A172 (cell line): ENCODE measurements at places on chromosomes 2 and 18. TPM values are rescaled to one million over a fixed set of nuclear protein-coding genes. Genes with fewer than 3 reads are reported as not detected.

DNA sequence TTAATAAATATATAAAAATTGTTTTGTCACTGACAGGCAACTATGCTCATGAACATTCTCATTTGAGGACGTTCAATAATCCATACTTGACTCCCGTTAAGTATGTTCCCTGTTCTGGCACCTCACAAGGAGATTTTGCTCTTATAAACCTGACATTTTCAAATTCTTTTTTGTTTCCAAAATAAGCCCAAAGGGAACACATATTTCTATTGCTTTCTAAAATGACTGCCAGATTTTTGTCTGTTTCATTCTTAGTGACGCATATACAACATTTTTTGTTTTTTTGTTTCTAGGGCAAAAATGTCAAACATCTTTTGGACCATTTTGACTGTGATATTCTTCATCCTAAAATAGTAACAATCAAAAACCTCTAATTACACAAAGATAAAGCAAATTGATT lies 50.5 kb downstream of the CYTIP start:
- no peak for DNase-seq

The EN1 gene
- 1.0 and 2.0 TPM in 2 replicates for total RNA-seq

The KCNE4 gene
- total RNA-seq = 0.17 TPM in 1 of 2 replicates, not detected in the other

The MERTK gene
- total RNA-seq = 0.10 and 0.62 TPM in 2 replicates

GRCh38 chr2:218275371-218276072 lies 5.2 kb downstream of the PNKD start:
- DNase-seq = no peak

- no peak for DNase-seq
Observed at GRCh38 chr2:43737855-43738254, 36.0 kb upstream of the DYNC2LI1 start.

DNA sequence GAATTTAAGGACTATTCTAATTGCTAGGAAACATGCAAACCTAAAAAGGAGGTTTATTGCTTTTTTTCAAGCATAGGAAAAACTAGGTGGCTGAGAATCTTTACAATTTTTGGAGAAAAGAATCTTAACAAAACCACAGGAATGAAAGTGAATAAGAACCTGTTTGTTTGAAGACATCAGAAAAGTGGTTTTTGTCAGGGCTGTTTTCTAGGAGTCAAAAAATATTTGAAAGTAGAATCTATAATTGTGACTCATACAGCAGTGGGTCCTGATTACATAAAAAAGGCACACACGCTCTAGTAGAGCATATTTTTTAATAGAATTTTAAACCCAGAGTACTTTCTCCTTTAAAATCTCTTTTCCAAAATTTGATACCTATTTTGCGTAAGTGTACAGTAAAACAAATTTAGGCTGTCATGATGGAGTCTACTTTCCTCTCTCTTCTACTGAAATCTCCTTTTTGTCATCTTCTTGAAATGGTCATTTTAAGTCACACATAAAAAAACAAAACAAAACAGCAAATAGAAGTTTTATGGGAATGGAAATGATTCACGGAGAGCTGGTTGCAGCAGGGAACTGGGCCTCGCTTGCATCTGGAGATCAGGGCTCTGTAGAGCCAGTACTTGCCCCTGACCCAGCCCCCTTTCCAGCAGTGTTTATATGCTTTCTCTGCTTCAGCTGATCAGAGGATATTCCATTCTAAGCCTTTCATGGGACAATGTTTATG lies 59.1 kb upstream of the PELI1 start:
- DNase-seq = peak; percentile 13

DNA sequence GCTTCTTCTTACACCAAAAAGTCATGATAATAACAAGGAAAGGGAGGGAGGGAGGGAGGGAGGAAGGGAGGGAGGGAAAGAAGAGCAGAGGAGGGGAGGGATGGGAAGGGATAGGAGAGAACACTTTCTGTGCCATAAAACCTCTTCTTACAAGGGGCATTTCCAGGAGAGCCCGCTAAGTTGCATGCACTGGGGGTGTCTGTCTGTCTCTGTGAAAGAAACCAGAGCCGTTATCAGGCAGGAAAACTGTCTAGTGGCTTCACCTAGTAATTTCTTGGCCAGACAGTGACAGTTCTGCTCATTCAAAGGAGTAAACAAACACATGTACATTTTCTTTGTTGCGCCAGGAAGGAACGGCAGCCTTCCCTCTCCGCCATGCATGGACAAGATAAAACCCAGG lies 45.8 kb downstream of the AQP12A start:
- DNase-seq = no peak

- peak; percentile 45 for DNase-seq
Observed at GRCh38 chr2:74845991-74846390, 12.1 kb downstream of the HK2 start.

The UCN gene
- total RNA-seq = 4.1 and 5.0 TPM in 2 replicates

The LIMS2 gene
- total RNA-seq = 6.2 and 13.8 TPM in 2 replicates

The SIGLEC15 gene
- 0.07 and 0.12 TPM in 2 replicates for total RNA-seq

GRCh38 chr2:71692621-71693277 lies 239.4 kb downstream of the DYSF start:
- no peak for DNase-seq

The PTPRM gene
- 19.0 and 26.4 TPM in 2 replicates for total RNA-seq

DNA sequence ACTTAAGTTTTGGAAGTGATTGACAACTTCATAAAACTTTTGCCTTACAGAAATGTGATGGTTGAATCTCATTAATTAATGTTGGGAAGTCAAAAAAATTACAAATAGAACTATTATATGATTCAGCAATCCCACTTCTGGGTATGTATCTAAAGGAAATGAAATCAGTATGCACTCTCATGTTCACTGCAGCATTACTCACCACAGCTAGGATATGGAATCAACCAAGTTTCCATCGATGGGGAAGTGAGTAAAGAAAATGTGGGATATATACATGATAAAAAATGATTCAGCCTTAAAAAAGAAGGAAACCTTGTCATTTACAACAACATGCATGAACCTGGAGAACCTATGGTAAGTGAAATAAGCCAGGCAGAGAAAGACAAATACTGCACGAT lies 112.4 kb upstream of the WDR75 start:
- DNase-seq = no peak

GRCh38 chr18:2641638-2642037 lies 13.9 kb upstream of the SMCHD1 start:
- DNase-seq = no peak

GRCh38 chr2:113890253-113891235 lies 655 bp downstream of the ACTR3 start:
- peak; percentile 84 for DNase-seq

- no peak for DNase-seq
Observed at GRCh38 chr18:45222180-45222579, 393.1 kb upstream of the SLC14A2 start.

DNA sequence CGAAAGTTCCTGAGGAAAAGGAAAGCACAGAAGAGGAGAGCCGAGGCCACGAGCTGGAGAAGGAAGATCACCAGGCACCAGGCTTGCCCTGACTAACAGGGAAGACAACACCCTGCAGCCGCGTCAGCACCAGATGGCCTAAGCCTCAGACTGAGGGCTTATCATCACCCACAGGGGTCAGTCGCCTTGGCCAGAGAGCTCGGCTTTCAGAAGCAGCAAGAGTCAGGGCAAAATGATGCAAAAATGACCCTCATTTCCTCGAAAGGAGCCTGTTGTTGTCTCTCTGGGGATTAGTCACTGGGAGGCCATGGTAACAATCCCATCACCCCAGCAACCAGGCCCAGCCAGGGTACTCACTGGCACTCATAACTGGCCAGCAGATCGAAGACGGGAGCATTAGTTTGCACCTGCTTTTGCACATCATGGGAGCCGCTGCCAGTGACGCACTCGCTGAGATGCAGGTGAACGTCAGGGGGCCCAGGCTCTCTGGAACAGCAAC lies 42.7 kb upstream of the ZFP36L2 start:
- peak; percentile 94 for DNase-seq

The EMILIN1 gene
- 0.10 and 0.47 TPM in 2 replicates for total RNA-seq

The VWA3B gene
- not detected in 2 replicates for total RNA-seq

DNA sequence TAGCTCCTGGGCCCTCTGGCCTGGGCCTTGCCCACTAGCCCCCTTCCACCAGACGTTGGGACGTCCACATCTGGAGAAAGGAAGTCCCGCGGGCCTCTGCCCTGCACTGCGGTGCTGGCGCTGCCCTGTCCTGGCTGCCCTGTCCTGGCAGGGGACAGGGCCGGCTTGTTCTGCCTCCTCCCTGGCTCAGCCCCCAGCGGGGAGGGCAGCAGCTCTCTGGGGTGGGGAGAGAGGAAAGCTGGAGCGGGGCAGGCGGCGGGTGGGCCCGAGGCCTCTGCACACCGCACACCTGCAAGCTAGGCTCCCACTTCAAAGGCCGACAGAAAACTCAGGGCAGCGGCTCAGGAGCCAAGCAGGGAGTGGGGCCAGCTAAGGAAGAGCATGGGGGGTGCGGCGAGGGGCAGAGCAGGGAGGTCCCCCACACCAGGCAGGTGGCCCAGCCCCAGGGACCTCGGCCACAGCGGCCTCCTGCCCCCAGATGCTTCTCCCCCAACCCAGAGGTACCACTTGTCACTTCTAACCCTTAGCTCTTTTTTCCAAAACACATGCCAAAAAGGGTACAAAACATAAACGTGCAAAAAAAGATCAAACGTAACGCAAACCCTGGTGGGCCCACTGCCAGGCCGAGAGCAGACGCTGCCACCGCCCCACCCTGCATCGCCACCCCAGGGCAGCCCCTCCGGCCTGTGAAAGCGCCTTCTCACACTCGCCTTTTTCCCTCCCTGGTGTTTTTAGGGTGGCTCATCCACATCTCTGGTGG lies 13.5 kb downstream of the SNED1 start:
- no peak for DNase-seq

DNA sequence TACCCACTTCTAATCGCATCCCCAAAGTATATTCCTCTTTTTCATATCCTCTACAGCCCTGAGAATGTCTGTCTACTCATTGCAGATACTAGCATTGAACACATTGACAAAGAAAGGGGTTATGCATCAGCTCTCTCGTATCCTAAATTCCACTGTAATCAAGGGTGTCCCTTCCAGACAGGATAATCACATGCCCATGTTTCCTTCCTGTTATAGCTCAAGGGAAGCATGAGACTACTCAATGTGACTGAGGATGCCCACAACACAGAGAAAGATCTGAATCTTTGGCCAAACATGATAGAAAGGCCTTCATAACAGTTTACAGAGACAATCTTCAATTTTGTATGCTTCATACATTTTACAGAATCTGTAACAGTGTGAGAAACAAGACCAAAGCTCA lies 69.2 kb downstream of the HIBCH start:
- DNase-seq = no peak

GRCh38 chr2:240239325-240239724 lies 98.9 kb upstream of the OTOS start:
- no peak for DNase-seq

The GTF3C2 gene
- total RNA-seq = 56.4 and 67.8 TPM in 2 replicates

GRCh38 chr2:186980787-186981550 lies 132.0 kb upstream of the ZSWIM2 start:
- DNase-seq = no peak

DNA sequence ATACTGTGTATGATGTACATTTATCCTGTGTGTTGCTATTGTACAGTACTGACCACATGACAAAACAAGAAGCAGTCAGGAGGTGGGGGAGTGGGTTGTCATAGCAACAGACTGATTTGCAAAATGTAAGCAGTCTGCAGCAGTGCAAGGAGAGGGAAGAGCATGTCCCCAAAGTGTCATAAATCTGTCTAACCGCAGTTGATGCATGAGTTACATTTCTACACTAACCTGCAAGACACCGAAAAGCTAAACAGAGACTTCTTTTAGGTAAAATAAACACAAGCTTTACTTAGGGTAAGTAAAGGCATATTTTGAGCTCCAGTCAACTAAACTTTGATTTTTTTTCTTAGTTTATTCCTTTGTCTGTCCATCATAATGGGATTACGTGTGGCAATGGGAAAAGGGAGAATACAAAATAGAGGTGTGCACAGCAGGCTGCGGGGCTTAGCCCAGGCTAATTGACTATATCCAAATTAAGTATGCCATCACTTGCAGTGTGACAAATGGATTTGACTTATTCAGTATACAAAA lies 134.5 kb downstream of the MEIS1 start:
- DNase-seq = peak; percentile 74

- peak; percentile 46 for DNase-seq
Observed at GRCh38 chr2:183037074-183037552, 1.1 kb downstream of the NCKAP1 start.

- DNase-seq = no peak
Observed at GRCh38 chr2:122007126-122007525, 251.7 kb downstream of the TSN start.

The SCN1A gene
- not detected in 2 replicates for total RNA-seq

DNA sequence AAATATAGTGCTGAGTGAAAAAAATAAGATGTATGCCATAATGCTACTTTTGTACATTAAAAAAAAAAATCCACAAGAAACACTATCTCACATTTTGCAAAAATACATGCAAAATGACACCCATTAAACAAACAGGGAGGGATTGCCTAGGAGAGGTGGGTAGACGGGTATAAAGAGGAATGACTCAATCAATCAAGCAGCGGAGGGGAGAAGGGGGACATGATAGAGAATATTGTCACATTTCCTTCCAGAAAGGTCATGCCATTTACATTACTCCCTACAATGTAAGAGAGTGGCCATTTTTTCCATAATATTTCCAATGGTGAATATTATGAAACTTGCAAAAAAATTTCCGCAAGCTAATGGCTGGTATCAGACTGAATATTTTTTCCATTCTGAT lies 542.3 kb upstream of the TNP1 start:
- no peak for DNase-seq

- DNase-seq = no peak
Observed at GRCh38 chr2:979069-979928, 28.6 kb downstream of the SNTG2 start.

DNA sequence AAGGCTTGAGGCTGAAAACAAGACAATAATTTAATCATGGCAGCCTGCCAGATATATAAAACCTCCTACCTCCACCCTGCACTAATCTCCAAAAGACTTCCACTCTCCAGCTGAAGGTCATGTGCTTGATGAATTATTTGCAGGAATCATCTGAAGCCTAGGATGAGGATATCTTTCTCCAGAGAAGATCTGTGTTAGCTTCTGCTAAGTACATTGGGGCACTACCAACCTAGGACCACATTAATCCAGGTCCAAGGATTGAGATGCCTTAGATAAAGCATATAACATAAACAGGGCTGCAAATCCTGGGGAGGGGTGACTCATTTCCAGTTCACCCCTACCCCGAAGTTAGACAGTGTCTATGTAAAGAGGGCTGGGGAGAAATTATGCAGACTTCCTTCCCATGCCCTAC lies 80.5 kb upstream of the FRZB start:
- DNase-seq = peak; percentile 24

The DSG4 gene
- not detected in 2 replicates for total RNA-seq

GRCh38 chr18:32480581-32480980 lies 9.9 kb upstream of the GAREM1 start:
- no peak for DNase-seq

DNA sequence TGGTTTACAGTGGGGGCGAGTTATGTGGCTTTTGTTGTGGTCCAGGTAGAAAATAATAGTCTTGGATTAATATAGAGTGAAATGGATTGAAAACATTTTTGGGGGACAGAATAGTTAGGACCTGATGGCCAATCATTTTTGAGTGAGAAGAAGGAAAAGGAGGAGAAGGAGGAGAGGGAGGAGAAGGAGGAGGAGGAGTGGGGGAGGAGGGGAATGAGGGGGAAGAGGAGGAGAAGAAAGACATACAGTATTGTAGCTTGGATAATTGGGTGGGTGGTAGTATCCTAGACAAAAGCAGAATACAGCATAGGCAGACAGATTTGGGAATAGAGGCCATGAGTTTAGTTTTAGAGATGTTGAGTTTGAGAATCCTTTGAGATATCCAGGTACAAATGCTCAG lies 101.6 kb downstream of the GATA6 start:
- no peak for DNase-seq
